HuH-7 (cell line): ENCODE measurements at places on chromosomes 4 and X.

DNA sequence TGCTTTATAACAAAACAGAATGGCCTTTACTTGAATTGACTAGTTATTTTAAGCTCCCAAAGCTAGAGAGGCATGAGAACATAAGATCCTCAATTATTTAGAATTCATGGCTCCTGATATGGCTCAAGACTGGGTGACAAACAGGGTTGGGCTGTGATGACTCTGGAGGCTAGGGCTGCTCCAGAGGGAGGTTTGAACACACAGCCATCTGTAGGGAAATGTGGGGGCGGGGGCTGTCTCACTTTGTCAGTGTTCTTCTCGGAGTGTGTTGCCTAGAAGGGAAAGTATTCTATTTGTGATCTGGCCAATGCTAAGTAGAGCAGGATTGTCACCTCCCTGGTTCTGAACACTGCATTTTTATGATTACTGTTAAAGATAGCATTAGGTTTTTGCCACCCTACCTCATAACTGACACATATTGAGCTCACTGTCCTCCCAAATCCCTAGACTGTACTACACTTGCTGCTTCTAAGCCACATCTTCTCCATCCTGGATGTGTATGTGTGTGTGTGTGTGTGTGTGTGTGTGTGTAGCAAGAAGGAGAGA, 45.9 kb downstream of the VSIG4 start:
- DNase-seq = no peak

- no peak for DNase-seq
Observed at GRCh38 chrX:51893931-51894696, 691 bp downstream of the MAGED1 start.

DNA sequence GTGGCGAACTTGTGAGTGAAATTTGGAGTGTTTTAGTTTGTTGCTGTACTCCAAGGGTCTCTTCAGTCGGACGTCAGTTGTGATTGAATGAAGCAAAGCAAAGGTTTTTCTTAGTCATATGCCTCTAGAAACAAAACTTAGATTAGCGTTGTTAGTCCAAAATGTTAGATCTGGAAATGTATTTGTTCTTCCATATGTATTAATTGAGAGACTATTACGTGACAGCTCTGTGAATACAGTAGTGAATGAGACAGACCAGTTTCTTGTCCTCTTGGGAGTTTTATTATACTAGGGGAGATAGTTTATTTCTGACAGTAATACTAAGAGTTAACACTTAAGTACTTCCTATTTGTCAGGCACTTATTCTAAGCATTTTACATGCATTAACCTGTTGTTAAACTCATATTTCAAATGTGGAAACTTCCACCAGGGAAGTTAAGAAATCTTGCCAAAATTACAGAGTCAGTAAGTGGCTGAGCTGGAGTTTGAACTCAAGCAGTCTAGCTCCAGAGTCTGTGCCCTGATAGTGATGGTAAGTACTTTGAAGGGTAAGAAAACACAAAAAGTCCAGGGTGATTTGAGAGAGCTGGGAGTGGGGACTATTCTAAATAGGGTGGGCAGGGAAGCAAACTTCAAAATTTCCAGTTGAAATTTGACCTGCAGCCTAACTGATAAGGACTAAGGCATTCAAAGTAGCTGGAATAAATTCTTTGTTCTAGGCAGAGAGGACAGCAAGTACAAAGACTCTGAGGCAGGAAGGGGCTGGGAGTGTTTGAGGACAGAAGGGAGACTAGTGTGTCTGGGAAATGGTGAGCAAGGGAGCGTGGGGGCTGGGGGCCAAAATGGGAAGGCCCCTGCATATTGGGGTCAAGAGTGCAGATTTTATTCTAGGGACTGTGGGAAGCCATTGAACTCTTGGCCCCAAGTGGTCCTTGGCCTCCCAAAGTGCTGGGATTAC, 17.0 kb downstream of the ADD1 start:
- DNase-seq = no peak

- no peak for DNase-seq
Observed at GRCh38 chr4:91427171-91427570, 876.6 kb upstream of the GRID2 start.

DNA sequence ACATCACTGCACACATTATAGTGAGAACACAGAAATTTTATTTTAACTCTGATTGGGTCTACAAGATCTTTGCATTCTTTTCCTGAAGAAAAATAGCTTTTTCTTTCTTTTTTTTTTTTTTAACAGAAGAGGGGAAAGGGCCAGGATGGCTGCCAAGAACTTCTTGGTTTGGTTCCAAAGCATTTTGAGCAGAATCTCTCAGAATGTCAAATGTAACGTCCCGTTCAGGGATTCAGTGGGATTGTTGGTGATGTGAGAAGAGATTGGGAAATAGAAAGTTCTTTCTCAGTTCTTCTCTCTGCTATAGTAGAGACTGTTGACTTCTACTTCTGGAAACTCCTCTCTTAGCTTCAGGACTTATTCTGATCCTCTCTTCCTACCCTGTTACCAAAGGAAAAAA, 70.9 kb upstream of the CBR4 start:
- no peak for DNase-seq

- DNase-seq = peak; percentile 28
Observed at GRCh38 chrX:115679460-115679859, 118.5 kb downstream of the PLS3 start.

- DNase-seq = peak; percentile 37
Observed at GRCh38 chrX:40003428-40004245, 94.1 kb downstream of the BCOR start.

GRCh38 chrX:3362956-3363355, 16.5 kb upstream of the MXRA5 start:
- DNase-seq = no peak

- no peak for DNase-seq
Observed at GRCh38 chrX:7372825-7373525, 225.0 kb upstream of the PUDP start.

DNA sequence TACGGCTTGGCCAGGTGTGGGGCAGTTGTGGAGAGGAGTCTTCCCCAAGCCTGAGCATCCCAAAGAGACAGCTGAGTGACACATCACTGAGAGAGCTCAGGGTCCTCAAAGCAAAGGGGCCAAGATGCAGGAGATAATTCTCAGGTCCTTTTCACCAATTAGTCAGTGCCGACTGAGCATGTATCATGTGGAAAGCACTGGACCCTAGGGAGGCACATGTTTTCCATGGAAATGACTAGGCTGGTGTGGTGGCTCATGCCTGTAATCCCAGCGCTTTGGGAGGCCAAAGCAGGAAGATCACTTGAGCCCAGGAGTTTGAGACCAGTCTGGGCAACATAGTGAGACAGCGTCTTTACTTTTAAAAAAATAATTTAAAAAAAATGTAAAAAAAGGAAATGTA, 67.3 kb upstream of the PRPS1 start:
- DNase-seq = no peak

DNA sequence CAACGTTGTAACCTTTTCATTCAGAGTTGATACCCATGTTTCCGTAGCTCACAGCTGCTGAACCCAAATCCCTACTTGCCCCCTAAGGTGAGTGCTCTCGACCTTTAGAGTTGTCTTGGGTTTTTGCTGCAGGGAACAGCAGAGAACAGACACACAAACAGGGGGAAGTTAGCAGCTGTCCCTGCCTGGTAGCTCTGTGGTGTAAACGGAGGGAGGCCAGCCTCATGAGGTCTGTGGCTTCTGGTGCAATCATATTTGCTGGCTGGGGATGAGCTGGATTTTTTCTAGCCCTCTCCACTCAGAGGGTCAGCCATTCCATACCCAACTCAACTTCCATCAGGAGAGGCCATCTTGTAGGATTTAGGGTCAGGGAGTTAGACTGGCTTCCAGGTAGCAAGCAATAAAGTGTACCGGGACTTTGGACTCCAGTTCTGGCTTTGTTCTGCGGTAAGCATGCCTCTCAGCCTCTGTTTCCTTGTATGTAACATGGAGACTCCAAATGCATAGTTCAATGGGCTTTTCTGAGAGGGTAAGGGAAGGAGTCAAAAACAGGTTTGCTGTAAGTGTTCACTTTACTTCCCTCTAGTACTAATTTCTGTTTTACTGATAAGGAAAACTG, 218.9 kb downstream of the MID1IP1 start:
- DNase-seq = no peak

- no peak for DNase-seq
Observed at GRCh38 chr4:30728311-30728710, 8.1 kb downstream of the PCDH7 start.

DNA sequence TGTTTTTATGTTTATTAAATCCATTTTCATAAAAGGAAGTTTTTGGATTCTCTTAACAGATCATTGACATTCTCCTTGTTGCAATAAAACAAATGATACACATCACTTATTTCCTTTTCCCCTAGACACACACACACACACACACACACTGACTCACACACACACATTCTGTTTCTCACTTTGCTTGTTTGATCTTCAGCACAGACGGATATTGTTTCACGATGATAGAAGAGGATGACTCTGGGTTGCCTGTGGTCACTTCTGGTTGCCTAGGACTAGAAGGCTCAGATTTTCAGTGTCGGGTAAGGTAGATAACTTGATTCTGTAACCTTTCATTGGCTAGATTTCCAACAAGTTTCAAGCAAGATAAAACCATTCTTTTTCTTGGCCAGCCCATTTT, 356.8 kb downstream of the BMPR1B start:
- no peak for DNase-seq

- no peak for DNase-seq
Observed at GRCh38 chr4:39565878-39566600, 38.8 kb upstream of the UGDH start.

DNA sequence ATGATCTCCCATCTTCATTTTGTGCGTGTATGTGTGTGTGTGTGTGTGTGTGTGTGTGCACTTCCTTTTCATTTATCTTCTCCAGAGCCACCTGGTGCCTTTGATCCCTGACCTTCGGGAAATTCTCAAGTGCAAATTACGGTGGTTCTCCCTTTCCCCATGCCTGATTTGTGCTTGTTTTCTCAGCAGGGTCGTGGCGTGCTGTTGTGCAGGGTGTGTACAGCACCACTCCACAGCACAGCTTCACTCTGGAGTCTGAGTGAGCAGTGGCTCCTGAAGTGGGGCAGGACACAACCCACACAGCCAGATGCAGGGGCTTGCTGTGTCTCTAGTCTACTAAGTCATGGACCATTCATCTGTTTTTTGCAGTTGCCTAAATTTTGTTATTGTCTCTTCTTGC, 114.2 kb upstream of the TBC1D9 start:
- no peak for DNase-seq

DNA sequence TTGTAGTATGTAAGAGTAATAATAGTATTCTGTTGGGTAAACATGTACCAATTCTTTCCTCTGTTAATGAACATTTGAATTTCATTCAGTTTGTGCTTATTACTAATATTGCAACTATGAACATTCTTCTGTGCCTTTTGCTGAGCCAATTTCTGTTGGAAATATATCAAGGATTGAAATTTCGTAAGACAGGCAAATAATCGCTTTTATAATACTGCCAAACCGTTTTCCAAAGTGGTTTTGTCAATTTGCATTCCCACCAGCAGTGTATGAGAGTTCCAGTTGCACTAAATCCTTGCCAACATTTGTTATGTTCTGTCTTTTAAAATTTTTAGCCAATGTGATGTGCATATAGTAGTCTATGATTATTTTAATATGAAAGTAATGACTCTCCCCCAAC, 38.6 kb downstream of the MAGEB17 start:
- DNase-seq = no peak

GRCh38 chrX:12412561-12412960, 274.3 kb downstream of the FRMPD4 start:
- no peak for DNase-seq

- no peak for DNase-seq
Observed at GRCh38 chr4:152009983-152010709, 249.3 kb upstream of the GATB start.

DNA sequence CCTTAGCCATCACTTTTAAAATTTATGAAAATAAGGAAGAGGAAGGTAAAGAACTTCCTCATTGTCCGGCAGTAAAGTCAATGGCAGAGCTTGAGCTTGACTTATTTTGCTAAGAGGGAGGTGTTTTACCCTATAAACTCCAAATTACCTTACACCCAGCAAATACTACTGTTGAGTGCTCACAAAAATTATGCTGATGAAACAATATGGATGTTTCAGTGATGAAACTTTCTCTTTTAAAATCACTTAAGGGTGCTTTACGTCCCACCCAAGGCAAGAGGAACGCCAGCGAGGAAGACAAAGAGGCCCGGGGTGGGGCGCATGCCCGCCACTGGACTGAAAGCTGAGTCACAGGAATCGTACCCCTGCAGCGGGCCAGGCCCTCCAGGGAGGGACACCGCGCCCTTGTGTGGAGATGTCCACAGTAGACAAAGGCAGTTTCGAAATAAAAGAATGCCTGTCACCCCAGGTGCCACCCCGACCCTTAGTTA, 560 bp upstream of the TMSB4X start:
- no peak for DNase-seq

DNA sequence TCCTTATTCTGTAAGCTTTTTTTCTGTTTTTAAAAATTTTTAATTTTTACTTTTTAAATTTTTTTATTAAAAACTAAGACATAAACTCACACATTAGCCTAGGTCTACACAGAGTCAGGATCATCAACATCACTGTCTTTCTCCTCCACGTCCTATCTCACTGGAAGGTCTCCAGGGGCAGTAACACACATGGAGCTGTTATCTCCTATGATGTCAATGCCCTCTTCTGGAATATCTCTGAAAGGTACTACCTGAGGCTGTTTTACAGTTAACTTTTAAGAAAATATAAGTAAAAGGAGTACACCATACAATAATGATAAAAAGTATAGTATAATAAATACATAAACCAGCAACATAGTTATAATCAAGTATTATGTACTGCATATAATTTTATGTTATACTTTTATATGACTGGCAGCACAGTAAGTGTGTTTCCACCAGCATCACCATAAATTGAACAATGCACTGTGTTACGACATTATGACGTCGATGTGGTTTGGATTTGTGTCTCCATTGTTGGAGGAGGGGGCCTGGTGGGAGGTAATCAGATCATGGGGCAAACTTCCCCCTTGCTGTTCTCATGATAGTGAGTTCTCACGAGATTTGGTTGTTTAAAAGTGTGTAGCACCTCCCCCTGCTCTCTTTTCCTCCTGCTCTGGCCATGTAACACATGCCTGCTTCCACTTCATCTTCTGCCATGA, 21.3 kb downstream of the IL15 start:
- DNase-seq = no peak

DNA sequence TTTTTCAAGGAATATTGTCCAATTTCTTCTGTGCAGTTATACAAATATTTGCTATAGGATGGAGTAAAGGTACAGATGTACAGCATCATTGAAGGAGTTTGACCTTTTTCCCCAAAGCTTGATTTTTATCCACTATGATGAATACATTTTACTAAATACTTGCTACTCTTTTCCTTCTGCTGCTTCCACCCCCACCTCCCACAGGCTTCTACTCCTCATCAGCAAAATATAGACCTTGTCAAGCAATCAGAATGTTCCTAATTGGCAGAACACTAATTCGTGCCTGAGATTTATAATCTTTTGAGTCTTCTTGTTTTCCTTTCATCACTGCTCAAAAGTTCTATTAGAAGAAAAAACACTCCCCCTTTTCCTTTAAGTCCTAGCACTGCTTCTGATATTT, 3.8 kb upstream of the THAP9 start:
- no peak for DNase-seq

DNA sequence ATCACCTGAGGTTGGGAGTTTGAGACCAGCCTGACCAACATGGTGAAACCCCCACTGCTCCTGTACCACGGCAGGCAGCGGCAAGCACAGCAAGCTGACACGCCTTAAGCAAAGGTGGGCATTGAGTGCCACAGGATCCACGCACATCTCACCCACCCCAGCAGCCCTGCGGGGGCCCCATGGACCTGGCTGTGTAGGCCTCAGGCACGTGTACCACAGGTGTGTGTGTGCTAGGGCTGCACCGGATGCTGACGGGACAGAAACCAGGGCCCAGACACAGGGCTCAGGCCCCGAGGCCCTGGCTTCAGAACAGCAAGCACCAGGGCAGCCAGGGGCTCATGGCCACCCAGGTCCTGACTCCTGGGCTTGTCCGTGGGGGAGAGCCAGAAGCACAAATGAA, 46.8 kb downstream of the GAK start:
- DNase-seq = no peak

GRCh38 chrX:118519411-118520215, 24.0 kb downstream of the DOCK11 start:
- DNase-seq = no peak
